ENCODE measurements at places on chromosomes 16 and 17.

DNA sequence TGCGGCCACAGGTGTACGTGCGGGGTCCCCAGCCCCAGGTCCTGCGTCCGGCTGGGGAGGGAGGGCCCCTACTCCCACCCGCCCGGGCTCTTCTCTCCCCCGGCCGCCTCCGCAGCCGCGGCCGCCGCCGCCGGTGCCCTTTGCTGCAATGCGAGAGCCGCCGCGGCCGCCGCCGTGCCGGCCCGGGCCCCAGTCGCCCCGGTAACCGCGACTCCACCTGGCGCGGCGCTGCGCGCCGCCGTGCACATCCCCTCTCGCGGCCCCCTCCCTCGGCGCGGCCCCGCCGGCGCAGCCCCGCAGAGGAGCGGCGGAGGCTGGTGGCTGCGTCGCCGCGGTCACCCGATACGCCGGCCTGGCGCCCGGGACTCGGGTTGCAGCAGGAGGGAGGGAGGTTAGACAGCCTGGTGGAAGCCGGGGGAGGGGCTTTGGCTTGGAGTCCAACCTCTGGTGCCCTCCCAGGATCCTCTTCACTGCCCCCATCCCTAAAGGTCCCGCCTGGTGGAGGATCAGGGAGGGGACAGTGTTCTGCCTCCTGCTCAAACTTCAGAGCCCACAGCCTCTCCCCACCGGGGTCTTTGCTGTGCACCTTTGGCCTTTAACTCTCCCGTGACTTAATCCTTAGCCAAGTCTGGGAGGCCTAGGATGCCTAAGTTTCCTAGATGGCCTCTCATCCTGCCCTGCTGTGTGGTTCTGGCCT is 32.9 kb downstream of the SRCIN1 start:
- DNase-seq: peak; percentile 57

DNA sequence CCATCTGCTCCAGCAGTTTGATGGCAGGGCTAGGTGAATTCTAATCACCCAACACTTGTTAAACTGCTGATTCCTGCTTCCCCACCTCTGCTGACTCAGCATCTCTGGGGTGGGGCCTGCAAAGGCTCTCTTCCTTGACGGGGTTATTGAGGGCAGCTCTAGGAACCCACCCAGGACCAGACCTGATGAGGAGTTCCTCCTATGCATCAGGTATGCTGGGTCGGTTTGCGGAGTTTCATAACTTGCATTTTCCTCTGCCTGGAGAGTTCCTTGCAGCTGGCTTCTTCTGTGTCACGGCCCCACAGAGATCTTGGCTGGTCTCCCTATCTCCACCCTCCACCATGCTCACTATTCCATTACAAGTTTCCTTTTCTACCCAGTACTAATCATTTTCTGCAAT is 93.4 kb upstream of the CCL2 start:
- no peak for DNase-seq

GRCh38 chr17:75571885-75572215 is 15.8 kb upstream of the MYO15B start:
- DNase-seq: no peak

- no peak for DNase-seq
These were observed 80.3 kb downstream of the ZNF423 start for GRCh38 chr16:49775581-49775980.

DNA sequence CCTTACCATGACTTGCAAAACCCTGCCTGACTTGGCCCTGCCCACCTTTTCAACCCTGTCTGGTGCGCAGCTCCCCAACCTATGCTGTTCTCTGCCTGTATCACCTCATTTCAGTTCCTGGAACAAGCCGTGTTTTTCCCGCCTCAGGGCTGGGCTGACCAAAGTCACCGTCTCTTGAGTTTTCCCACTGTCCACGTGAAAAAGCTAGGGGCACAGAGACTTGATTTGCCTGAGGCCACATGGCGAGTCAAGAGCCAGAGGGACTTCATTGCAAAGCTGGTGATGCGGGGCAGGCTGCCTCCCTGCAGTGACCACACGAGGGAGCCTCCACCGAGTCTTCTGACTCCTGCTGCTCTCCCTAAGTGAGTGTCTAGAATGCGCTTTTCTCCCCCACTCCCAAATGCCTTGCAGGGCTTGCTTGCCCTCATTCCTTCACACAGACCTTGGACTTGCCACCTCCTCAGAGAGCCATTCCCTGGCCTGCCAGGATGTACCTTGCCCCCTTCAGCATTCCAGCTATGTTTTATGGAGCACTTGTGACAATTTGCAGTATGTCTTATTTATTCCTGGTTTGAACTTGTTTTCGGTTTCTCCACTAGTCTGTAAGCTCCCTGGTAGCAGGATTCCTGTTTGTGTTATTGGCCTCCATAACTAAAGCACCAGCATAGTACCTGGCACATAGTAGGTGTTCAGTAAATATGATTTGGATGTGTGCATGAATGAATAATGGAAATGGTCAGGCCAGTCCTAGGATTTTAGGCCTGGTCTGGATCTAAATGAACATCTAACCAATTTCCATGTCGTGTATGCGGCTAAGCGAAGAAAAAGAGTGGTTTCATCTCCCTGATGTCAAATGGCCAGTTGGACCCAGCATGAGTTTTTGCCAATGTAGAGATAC is 252.3 kb downstream of the SNX29 start:
- DNase-seq: peak; percentile 38

- DNase-seq: no peak
These were observed 53.7 kb upstream of the ETV4 start for GRCh38 chr17:43599835-43600234.

DNA sequence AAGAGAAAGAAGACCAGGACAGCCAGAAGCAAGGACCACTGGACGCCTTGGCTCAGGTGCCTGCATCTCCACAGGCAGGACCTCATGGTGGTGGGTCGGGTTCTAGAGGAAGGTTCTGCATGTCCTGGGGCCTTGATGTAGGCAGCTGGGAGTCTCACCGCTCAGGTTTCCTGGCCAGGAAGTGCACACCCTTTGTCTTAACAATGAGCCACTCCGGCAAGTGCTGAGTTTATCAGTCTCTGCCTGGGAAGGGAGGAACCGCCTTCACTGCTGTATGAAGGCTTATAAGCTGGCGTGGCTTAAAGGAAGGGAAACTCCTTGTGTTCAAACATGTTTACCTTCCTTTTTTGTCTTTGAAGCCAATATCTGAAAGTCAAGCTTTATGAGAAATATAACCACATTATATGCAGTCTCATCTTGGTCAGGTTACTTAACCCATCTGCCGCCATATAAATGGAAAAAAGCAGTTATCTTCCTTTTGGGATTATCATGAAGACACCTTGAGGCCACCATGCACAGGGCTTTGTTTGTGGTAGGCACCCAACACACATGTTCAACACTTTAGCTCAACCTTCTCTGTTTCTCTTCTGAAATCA is at the start of gene ST6GALNAC1:
Gene ST6GALNAC1, minus strand, starts transcription at position 205 of the 596 bp plus-strand sequence. Its CDS starts 119 bp downstream, at position 86.
- no peak for DNase-seq

- no peak for DNase-seq
These were observed 11.1 kb upstream of the TFAP4 start for GRCh38 chr16:4283939-4284338.

- no peak for DNase-seq
These were observed 21.6 kb downstream of the EMC8 start for GRCh38 chr16:85777583-85778310.

- no peak for DNase-seq
These were observed 473 bp upstream of the TPPP3 start for GRCh38 chr16:67393788-67394154.

GRCh38 chr16:81632392-81633146 is 146.5 kb upstream of the PLCG2 start:
- DNase-seq: no peak

DNA sequence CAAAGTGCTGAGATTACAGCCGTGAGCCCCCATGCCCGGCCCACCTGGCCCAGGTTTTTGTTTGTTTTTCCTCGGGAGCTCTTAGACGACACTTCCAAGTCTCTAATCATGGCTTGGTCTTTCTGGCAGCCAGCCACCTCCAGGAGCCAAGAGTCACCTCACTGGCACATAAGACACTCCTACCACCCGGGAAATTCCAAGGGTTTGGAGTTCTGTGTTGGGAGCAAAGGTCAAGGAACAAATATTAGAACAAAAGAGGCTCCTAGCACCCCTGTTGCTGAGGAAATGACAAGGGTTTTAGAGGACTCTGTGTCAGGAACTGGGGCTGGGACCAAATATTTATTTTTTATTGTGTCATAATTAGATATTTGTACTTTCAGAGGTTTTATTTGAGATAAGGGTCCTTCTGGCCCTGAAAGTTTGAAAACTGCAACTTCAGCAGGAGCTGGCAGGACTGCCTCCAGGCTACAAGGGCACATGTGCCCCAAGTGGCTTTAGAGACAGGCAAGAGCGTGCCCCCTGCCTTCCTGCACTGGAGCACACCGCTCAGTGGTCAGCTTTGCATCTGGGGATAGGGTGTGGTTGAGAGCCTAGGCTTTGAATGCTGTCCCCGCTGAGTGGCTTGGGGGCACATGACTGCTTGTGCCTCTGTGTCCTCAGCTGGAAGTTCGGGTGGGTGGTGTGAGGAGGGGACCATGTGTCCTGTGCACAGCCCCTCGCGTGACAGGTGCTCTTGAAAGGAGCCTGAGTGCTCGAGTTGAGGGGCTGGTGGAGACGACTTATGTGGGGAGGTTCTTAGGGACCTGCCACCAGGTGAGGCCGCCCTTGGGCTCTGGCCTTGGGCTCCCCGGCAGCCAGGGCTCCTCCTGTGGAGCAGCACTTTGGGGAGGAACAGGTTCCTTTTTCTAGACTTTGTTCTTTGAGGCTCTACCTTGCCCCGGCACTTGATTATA is 29.7 kb downstream of the MGRN1 start:
- no peak for DNase-seq

- DNase-seq: no peak
These were observed 22.6 kb upstream of the NPTX1 start for GRCh38 chr17:80498920-80499410.

- no peak for DNase-seq
These were observed 12.0 kb downstream of the FOXN1 start for GRCh38 chr17:28518132-28518531.

- no peak for DNase-seq
These were observed 26.9 kb downstream of the CEP295NL start for GRCh38 chr17:78876094-78876597.

DNA sequence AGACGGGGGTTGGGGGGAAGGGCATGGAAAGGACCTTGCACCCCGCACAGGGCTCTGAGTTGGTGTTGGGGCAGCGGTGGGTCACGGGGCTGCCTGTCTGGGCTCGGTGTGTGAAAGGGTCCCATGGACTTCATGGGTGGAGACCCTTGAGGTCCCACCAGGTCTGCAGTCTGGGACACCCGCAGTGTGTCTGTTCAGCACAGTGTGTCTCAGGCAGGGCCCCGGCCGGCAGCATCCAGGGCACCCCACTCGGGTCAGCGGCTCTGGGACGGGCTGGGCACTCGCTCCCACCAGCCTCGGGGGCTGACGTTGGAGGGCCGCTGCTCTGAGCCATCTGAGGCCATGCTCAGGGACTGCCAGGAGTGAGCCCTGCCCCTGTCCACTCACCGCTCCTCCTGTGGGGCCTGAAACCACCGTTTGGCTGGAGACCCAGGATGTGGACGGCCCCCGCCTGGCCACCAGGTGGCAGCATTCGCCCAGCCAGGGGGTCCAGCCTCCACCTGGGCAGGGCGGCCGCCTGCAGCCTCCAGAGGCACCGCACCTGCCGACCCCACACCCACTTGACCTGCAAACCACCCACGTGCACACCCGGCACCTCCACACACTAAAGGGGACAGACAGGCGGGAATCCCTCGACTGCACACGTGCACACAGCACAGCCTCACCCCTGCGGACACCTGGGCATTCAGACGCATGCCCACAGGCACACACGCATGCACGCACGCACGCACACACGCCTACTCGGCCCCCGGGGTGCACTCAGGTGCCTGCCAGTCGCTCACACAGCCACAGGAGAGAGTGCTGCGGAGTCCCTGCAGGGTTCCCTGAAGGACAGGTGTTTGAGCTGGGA is 10.1 kb upstream of the ZFPM1 start:
- peak; percentile 85 for DNase-seq

DNA sequence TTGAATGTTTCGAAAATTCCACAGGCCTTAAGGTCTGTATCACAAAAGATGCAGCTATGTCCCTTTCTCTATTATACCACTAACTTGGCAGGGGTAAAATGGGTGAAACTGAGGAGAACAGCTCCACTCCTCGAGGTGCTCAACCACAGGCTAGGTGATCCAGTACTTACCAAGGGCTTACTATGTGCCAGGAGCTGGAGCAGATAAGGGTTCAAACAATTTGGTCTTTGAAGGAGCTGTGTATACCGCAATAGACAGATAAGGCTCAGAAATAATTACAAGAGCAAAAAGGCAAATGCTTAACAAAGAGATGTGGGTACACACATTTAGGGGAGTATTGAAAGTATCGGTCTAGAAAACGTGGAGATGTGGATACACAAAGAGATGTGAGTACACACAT is 1.5 kb downstream of the XPO6 start:
- DNase-seq: no peak

- DNase-seq: no peak
These were observed 665.9 kb upstream of the SALL1 start for GRCh38 chr16:51816929-51817328.

DNA sequence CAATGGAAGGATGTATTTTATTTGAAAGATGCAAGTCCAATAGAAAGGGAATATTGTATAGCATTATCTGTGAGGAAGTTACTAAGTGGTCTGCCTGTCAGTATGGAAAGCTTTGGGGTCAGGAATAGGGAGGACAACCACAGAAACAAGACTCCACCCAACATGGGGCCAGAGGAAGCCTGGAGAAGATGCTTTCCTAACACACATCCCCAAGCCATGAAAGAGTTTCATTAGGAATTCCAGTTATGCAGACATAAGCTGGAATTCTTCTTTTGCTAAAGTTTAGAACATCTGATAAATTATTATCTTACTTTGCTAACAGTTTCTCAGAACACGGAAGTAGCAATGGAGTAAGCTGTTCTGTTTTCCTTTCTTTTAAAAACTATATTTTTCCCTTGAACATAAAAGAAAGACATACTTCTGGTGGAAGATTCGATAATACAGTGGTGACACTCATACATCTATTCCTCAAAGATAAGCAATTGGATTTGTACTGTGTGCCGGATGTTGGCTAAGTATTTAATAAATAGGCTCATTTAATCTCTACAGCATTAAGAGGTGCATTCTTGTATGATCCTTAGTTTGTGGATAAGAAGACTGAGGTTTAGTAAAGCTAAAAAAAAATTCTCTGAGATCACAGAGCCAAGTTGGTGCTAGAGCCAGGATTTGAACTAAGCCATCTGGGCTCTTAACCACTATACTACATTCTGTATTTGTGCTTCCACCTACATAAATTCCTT is 51.0 kb upstream of the GAS7 start:
- DNase-seq: no peak

- no peak for DNase-seq
These were observed 162.6 kb upstream of the PLCG2 start for GRCh38 chr16:81616321-81617020.

DNA sequence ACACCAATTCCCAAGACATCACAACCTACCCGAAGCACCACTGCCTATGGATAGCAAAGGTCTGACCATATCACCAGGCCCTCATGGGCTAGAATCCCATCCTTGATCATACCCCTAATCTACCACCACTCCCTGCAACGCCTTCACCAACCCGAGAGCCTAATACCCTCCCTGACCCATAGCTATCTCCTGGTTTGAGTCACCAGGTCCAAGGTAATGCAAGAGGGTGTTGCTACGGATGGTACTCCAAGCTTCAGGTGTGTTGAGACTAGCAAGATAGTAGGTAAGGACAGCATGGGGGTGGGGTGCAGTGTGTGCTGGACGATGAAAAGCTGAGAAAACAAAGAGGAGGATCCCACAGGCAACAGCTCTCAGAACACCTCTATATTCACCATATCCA is 258.0 kb downstream of the ZFHX3 start:
- DNase-seq: no peak
